ENCODE measurements at places on chromosomes 6 and 20. TPM values are rescaled to one million over a fixed set of nuclear protein-coding genes. Genes with fewer than 3 reads are reported as not detected.
A peak's percentile ranks its signal among the peaks of the same experiment; 100 is the strongest.

GRCh38 chr20:24531631-24532419 lies 62.4 kb downstream of the SYNDIG1 start:
- no peak for DNase-seq

DNA sequence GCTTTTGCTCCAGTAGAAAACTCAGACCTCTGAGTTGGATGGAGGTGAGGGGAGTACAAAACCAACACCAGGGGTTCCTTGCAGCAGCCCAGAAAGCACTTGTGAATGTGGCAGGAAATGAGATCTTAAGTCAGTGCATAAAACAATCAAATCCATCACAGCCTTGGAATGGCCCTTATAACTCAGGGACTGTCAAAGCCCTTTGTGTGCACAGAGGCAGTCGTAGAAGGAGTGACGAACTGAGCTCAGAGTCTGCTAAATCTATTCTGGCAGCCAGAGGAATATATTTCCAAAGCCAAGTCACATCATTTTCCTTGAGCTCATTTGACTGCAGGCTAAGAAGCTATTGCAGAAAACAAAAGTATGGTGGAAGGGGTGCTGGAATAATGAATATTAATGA lies 676.6 kb downstream of the DHX35 start:
- peak; percentile 40 for DNase-seq

- no peak for DNase-seq
Observed at GRCh38 chr6:143140767-143141166, 80.1 kb downstream of the AIG1 start.

DNA sequence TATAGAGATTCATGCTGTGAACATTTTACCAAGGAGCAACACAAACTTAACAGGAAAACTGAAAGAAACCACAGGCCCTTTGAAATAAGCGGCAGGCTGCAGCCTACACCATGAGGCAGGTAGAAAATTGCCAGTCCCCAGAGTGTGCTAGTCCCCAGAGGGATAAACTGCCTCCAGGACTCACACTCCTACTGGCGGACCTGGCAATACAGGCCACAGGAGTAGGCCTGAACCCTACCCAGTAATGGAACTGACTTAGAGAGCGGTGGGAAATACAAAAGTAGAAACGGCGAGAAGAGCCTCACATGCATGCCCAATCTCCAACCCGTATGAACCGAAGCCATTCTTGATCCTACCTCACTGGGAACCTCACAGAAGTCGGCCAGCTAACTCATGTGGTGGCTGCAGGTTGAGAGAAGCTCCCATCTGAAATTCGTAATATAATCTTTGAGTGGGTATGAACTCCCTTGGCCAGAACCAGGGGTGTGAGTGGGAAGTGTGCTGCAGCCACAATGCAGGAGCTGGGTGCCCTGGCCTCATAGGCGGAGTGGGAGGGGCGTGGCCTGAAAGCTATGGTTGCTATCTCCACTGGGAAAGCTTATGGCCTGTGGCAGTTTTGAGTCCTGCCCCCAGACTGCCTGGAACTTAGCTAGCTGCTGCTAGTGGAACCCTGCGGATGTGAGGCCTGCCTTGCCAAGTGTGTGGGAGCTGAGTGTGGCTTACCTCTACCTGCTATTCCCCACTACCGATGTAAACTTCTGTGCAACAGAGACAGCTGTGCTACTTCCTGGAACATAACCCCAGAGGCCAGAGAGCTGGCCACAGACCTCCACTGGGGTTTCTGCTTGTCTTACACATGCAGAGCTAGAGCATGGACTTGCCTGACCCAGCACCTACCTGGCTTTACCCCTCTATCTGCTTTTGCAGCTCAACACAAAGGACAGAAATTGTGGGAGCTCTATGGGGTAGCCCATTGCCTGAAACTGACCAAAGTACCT lies 146.5 kb upstream of the COL21A1 start:
- no peak for DNase-seq

- DNase-seq, result no peak
Observed at GRCh38 chr6:140782941-140783340, 1349.8 kb upstream of the GJE1 start.

DNA sequence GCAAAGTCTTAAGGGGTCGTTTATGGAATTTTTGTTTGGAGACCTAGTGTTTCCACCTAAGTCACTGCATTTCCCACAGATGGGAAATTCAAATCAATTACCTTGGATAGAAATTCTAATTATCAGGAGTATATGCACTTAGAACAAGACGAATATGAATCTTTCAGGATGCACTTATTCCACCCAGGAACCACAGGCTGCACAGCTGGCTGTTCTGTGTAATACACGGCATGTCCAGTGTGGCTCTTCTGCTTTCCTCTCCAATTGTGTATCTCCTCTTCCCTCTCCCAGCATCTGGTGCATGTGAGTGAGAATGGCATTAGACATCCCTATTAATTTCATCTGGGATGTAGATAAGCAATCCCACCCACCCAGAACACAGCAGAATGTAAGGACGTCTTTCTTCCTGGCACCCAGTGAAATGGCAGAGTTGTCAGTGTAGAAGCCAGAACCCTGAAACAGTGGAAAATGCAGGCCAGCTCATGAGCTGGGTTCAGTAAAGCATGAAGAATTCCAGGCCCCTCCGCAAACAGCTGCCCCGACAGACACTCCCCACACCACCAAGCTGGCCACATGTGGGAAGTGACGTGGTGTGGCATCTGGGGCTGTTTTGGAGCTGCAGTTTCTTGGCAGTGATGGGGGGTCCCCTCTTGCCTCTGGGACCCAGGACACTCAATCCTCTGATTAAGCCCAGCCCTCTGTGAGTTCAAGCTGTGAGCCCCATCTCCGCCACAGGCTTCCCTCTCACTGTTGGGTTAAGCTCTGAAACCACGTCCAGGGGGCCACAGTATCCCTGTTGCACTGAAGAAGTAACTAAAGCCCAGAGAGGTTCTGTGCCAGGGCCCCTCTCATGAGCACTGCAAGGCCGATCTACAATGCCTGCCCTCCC lies 180.1 kb upstream of the CST7 start:
- DNase-seq, result no peak

GRCh38 chr20:8315639-8316573 lies 183.8 kb downstream of the PLCB1 start:
- no peak for DNase-seq

GRCh38 chr6:44339763-44340625 lies 2.5 kb upstream of the SPATS1 start:
- no peak for DNase-seq

GRCh38 chr6:89970609-89971337 lies 76.5 kb downstream of the GJA10 start:
- DNase-seq, result peak; percentile 71

DNA sequence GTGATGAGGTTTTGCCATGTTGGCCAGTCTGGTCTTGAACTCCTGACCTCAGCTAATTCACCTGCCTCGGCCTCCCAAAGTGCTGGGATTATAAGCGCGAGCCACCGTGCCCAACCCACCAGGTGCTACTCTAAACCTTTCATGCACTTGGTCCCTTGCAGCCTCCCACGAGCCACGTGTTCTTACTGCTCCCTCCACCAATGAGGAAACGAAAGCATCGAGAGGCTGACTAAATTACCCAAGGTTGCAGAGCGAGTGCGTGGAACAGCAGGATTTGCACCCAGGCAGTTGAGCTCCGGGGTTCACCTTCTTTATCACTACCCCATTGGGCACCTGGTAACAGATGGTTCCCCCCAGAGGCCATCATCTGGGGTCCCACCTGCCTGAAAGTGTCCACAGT lies 208.3 kb downstream of the LY86 start:
- DNase-seq, result no peak

DNA sequence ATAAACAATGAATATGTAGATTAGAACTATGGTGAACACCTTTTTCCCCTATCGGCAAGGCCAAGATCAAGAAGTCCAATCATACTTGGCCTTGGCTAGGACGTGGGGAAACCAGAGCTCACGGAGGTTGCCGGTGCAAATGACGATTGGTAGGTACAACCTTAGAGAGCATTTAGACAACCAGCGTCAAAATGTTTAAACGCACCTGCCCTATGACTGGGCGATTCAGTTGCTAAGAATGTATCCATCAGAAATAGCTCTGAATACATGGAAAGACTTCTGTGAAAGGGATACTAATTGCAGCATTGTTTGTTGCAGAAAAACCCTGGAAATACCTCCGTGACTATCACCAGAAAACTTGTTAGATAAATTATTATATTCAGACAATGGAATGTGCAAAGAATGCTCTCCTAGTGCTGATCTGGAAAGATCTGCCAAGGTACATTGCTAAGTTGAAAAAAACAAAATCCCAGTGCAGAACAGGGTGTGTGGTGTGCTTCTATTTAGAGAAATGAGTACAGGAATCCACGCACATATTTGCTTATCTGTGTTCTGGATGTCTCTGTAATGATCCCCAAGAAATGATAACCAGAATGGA lies 48.0 kb upstream of the PTPN1 start:
- DNase-seq, result no peak

DNA sequence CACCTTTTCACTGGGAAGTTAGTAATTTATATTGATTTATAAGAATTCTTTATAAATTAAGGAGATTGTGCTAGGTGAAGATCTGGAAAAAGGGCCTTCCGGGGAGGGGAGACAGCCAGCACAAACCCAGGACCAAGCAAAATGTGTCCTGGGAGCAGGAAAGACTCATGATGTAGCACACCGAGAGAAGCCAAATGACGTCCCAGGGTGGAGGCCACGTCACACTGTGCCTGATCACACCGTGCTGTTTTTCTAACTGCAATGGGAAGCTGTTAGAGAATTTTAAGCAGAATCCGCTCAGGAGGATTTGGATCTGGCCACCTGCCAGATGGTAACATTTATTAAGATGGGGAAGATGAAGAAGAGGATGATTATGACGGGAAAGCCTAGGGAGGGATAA lies 72.7 kb upstream of the AKAP12 start:
- DNase-seq, result no peak

DNA sequence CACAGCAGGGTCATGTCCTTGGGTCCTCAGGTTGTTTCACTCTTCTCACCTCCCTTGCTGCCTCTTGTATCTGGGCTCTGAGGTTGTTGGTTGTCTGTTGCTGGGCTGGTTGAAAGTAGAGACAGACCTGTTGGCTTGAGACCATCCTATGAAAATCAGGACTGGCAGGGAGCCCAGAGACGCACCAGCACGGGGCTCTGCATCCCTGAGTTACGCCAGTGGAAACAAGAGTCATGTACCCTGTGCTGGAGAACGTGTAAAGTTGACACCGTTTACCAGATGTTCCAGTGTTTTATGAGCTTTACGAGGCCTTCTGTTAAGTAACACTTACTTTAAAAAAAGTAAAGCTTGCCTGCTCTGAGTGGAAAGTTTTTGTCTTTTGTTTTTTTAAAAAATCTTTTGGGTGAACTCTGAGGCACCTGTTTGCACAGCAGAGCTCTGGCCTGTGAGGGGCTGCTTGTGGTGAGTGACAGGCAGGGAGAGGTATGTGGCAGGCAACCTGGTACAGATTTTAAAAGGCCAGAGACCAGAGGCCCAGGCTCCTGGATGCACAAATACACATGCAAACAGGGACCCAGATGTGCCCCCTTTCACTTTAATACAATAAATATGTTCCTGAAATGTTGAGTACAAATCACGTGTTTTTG lies 260.0 kb upstream of the SUPT3H start:
- no peak for DNase-seq

DNA sequence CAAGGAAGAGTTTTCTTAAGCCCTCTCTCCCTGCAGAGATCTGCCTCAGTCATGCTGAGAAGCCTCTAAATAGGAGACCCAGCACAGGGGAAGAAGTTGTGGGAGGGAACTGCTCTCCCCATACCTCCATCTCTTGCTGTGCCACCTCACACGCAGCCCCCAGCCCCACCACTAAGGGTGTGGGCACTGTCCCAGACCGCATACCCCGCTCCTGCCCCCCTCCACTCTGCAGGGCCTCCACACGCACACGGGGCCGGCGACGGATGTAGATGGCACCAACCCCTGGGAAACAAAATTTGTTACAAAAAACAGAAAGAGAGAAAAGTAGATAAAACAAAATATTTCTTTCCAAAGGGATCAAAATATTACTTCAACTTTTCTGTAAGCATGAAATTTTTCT lies 10.2 kb upstream of the CPNE1 start:
- no peak for DNase-seq

DNA sequence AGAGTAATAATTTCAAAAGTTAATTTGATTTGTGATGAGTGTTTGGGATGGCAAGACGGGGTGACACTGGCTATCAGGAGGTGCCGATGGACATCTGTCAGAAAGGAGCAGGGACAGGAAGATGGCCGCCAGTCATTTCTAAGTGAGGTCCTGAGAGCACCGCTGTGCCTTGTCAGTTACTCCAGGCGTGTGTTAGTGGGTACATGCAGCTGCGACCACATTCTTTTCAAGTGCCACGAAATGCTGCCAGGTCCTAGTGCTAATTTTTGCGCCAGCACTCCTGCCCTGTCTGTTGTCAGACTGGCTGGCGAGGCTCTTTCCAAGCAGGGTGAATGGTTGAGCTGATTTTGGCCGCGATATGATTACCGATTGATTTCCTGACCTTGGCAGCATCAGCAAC lies 64.6 kb upstream of the INSM1 start:
- DNase-seq, result no peak

DNA sequence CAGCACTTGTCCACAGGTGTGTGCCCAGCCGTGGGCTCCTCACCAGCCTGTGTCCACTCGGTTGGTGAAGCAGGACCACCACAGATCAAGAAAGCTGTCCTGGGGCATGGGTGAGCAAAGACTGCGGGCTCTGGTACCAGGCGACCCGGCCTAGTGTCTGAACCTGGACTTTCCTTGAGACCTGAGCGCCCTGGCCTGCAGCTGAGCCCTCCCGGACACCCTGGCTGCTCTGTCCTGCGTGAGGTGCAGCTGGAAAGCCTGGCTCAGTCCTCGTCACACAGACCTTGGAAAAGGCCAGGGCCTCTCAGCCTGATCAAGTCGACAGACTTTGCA lies 201.2 kb upstream of the THBS2 start:
- no peak for DNase-seq

DNA sequence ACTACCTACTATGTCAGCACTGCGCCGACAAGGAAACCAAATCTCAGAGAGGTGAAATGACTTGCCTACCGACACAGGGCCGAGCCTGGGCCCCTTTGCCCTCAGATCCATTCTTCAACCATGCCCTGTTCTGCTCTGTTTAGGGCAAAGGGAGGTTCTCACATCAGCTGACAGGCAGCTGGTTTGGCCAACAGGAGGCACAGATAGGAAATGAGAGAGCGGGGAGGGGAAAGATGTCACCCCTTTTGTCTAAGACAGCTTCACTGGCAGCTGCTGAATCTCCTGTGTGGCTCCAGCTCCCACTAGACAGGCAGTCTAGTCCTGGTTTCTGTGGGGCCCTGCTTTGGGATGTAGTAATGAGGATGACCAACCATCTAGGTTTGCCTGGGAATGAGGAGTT lies 158.7 kb downstream of the TMEM200A start:
- no peak for DNase-seq

The PPIL6 gene
- polyA plus RNA-seq, result 21.5 TPM

The DCDC2 gene
- polyA plus RNA-seq, result 136 TPM

The ALDH5A1 gene
- 31.9 TPM for polyA plus RNA-seq

The PCNA gene
- polyA plus RNA-seq, result 206 TPM

The WFDC10B gene
- polyA plus RNA-seq, result not detected
